COLO829 (cell line): ENCODE measurements at places on chromosomes 3 and 15.
A peak's percentile ranks its signal among the peaks of the same experiment; 100 is the strongest.

DNA sequence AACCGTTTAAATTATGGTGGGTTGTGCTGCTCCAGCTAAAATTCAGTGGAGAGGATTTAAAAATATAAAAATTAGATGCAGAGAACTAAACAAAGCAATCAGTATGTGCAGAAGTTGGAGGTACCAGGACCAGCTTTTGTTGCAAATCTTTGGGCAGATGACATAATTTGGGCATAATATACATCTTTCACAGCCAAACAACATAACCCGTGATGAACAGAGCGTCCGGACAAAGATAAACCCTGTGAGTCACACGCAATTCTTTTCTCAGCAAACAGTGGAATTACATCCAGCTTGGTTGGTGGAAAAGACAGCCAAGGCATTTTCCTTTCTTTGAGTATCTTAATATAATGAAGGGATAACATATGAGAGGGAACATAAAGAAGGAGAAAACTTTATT lies 419.4 kb upstream of the ADAMTS9 start:
- DNase-seq: peak; percentile 21

GRCh38 chr3:69948246-69948862 lies 51.2 kb upstream of the SAMMSON start:
- peak; percentile 63 for DNase-seq

GRCh38 chr3:144235489-144235888 lies 263.9 kb downstream of the DIPK2A start:
- no peak for DNase-seq

DNA sequence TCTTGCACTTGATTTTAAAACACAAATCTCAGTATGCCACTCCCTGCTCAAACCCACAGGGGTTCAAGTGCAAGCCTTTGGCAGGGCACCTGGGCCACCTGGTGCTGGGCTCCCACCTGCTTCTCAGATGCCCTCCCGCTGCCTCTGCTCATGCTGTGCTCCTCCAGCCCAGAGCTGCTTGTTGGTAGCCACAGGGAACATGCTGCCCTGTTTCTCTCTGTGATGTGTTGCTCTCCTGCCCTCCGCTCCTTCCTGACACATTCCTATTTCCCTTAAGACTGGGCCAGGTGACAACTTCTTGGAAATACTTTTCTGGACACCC lies 27.1 kb upstream of the KY start:
- DNase-seq: no peak

DNA sequence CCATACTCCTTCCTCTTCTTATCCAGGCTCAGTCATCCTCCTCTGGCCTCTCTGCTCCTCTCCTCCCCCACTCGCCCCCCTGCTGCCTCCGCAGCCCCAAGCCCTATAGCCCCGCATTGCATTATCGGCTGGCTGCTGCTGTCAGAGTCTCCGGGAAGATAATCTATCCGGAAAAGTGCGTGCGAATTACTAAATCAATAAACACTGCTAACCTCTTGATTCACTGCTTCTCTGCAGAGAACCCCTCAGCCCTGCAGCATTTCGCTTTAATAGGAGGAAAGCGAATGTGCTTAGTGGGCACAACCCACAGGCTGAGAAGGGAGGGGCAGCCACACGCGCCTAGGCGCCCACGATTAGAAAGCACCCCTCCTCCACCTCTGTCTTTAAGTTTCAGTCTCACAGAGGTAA lies 167.6 kb downstream of the ABHD5 start:
- DNase-seq: no peak

DNA sequence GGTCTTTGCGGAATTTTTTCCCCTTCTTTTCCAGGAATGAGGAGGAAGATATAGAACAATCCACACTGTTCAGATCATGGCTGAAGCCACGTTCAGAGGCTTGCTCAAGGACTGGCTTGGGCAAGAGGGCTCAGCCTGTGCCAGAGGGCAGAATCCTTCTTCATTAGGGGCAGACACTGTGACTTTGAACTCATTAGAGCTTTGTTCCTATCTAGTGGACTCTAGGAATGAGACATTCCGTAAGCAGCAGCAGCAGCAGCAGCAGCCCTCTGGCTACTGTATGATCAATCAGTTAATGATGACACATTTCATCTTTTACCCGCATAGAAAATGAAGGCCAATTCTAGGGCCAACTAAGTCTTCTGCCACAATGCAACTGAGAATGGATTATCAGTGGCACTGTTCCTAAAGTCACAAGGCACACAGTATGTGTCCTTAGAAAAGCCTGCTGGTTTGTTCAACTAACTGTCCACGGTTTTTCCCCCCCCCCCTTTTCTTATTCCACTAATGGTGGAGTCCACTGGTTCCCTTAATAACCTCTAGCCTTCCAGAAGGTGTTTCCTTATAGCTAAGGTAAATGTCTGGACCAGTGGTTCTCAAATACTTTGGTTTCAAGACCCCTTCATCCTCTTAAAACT lies 1.7 kb upstream of the RAB8B start:
- no peak for DNase-seq

DNA sequence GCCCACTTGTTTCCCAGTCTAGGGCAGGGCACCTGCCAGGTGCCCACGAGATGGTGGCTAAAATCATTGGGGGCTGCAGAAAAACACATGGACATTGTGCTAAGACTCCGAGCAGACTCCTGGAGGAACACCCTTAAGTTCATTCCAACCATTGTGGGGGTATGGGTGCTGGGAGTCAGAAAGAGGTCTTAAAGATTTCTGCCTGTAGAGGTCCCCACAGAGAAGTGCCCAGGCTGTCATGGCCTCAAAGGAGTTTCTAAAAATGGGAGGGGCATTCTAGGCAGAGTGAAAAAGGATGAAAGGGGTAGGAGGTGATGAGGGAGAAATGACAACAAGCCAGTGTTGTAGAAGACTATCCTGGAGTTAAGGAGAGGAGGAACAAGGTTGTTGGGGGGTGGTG lies 17.1 kb downstream of the RBP1 start:
- peak; percentile 44 for DNase-seq
